Activated CD4-positive, alpha-beta T cell treated with anti-CD3 and anti-CD28 coated beads for 1 hour (primary cell): ENCODE measurements at places on chromosomes 6 and 20.

DNA sequence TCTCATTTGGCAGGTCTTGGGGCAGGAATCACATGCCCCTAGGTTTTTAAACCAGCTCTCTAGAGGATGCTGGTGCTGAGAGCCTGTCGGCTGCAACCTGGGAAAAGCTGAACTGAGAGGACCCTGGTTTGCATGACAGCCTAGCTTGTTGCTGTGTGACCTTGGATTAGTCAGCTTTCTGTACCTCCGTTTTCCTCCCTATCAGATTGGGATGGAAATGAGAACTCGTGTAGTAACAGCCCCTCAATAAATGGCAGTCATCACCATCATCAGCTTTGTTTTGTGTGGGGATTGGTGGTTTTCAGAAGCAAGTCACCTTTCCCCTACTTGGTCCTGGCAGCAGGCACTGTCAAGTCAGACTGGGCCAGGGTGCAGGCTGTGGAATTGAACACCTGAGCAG is 75.2 kb upstream of the MYL9 start:
- no peak for DNase-seq

- no peak for DNase-seq
Measured at GRCh38 chr6:33950472-33950881, 146.7 kb upstream of the MLN start.

GRCh38 chr6:90040931-90041330 is 146.7 kb downstream of the GJA10 start:
- DNase-seq = no peak

DNA sequence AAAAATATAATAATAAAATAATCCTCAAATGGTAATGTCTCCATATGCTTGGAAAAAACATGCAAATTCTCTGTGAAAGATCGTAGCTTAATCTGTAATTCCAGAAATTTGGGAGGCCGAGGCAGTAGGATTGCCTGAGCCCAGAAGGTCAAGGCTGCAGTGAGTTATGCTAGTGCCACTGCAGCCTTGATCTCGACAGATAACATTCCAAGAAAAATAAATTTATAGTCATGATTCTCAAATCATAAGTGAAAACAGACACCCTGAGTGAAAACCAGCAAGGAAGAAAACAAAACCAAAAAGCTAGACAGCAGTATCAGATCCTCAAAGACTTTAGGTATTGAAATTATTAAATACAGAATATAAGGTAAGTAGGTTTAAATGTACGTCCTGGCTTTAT is 3.8 kb upstream of the MUC21 start:
- DNase-seq = no peak

- DNase-seq = no peak
Measured at GRCh38 chr6:15493437-15494168, 169.2 kb downstream of the DTNBP1 start.

GRCh38 chr20:63402181-63402859 is 41.2 kb upstream of the CHRNA4 start:
- DNase-seq = no peak

- DNase-seq = no peak
Measured at GRCh38 chr6:44740566-44741120, 353.1 kb downstream of the CDC5L start.

DNA sequence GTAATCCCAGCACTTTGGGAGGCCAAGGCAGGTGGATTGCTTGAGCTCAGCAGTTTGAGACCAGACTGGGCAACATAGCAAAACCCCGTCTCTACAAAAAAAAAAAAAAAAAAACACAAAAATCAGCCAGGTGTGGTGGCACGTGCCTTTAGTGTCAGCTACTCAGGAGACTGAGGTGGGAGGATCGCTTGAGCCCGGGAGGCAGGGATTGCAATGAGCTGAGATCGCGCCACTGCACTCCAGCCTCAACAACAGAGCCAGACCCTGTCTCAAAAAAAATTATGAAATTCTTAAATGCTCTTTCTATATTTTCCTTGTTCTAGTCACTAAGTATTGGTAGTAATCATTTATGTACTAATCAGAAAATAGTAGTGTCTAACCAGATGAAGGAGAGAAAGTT is 30.6 kb downstream of the SYTL3 start:
- no peak for DNase-seq

- DNase-seq = no peak
Measured at GRCh38 chr6:37382994-37383765, 29.4 kb downstream of the RNF8 start.

DNA sequence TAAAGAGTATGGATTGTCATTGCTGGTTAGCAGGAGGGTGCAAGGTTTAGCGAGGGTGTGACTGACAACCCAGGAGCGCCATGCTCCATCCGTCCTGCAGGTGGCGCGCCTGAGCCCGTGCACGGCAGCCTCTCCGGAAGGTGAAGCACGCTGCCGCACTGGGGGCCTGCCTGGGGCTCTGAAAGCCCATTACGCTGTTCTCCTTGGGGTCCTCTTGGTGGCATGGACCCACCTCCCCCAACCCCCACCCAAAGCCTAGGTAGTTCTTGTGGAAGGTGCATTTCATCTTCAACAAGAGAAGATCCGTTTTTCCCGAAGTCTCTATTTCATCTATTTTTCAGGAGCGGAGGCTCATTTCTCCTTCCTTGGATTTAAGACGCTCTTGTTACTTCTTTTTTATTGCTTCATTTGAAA is 197.4 kb upstream of the KCNG1 start:
- peak; percentile 14 for DNase-seq

GRCh38 chr6:12595161-12595811 is 121.3 kb upstream of the PHACTR1 start:
- no peak for DNase-seq

GRCh38 chr6:6700407-6701270 is 112.1 kb downstream of the LY86 start:
- DNase-seq = no peak

GRCh38 chr20:16311756-16312155 is 261.5 kb downstream of the KIF16B start:
- no peak for DNase-seq

DNA sequence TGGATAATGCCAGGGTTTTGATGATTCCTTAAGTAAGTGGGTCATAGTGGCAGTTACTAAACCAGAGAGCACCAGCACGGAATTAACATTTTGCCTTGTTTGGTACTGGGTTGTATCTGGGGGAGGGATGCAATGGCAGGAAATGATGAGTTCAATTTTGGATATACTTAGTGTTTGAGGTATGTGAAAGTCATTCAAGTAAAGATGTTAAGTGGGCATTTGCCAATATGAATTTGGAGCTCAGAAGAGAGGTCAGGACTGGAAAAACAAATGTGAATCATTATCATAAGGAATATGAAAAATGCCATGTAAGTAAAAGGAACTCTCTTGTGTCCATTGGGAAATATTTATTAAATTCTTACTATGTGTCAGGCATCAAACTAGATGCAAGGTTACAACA is 6.2 kb downstream of the PXT1 start:
- no peak for DNase-seq

GRCh38 chr6:45076217-45076930 is 251.8 kb upstream of the RUNX2 start:
- DNase-seq = no peak

DNA sequence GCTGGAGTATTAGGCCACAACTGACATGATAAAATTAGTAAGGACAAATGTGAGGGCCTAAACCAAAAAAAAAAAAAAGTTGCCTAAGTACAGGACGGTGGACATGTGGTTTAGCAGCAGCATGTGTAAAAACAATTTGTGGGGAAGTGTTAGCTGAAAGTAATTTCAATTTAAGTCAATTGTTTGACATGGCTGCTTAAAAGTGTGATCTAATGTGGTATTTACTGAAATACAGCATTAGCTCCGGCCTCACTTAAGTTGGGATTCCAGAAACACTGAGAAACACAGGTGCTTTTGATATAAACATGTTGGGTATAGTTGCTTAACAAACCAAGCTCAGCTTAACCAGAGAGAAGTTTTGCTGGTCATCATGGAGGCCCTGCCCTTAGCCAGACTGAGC is 119.7 kb downstream of the FYN start:
- DNase-seq = no peak

DNA sequence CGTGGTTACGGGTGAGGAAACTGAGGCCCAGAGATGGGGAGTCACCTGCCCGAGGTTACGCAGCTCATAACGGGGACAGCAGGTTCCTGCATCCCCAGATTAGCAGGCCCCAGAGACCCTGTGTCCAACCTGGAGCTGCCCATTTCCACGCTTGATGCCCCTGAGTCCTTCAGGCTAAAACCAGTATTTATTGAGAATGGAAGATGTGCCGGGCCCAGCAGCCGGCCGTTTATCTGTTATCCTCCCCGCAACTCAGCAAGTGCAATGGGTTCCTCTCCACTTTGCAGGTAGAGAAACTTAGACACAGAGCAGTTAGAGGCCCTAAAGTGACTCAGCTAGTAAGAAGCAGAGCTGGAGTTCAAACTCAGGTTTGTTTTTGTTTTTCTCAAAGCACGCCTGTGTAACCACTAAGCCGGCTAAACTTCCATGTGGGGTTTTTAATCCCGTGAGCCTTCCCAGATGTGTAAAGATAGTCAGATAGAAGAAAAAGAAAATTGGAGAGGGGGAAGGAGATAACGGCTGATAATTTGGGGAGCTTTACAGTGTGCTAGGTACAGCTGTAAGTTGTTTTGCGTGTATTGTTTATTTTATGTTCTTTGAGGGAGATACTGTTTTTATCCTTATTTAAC is 775 bp downstream of the PFDN4 start:
- no peak for DNase-seq

DNA sequence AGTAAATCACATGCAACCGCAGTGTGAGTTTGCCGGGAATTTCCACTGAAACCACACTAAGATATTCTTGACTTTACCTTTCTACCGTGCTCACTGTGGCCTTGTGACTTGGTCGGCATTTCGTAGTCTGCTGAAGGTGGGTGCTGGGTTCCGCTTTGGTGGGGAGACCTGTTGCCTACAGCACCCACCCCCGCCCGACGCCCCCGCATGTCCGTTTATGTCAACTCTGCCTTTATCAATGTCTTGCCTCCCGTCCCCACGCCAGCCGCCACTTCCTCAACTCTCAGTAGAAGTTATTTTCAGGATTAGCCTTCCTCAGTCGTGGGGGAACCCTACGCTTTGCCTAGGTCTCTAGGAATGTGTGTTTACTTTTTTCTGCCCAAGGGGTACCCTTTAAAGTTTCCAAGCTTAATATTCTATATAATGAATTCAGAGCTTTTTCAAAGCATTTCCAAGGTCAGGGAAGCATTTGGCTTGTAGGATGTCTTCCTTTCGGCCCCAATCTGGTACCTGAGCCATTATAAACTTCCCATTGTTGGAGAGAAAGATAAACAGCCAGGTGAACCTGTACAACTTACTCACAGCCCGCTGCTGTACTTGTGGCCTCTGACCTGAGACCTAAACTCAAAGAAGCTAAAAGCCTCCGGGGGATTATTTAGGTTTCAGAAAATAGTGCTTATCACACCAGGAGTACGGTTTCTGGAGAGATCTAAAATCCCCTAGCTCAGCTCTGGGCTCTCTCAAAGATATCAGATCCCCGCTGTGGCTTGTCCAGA is 54.2 kb downstream of the TBC1D7 start:
- DNase-seq = peak; percentile 33

DNA sequence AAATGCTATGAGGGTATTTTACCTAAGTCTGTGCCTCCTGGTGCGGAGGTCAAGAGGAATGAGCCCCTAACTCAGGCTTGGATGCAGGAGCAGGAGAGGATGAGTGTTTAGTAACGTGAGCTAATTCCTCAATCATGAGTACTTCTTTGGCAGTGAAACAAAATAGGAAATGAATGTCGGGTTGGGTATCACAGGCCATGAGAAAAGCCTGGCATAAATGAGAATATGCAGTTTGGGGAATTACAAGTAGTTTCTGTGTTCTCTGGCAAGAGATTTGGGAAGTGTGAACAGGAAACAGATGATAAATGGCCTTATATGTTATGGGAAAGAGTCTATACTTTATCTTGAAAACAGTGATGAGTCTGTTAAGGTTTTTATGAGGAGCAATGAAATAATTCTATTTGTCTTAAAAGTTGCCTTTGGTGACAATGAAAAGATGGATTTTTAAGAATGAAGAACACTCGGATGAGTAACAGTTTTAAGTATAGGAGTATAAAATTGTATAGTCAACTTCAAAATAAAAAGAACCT is 59.0 kb upstream of the RNF146 start:
- DNase-seq = no peak

- no peak for DNase-seq
Measured at GRCh38 chr20:41131594-41132387, 5.6 kb upstream of the PLCG1 start.

GRCh38 chr6:116314878-116315277 is 35.1 kb upstream of the TSPYL1 start:
- DNase-seq = no peak

GRCh38 chr6:154404791-154405400 is 48.3 kb upstream of the IPCEF1 start:
- no peak for DNase-seq

- DNase-seq = no peak
Measured at GRCh38 chr6:40492187-40492586, 95.0 kb downstream of the LRFN2 start.

GRCh38 chr20:58402305-58402704 is 13.3 kb downstream of the VAPB start:
- DNase-seq = no peak

GRCh38 chr6:56407883-56408410 is 160.6 kb upstream of the COL21A1 start:
- no peak for DNase-seq

DNA sequence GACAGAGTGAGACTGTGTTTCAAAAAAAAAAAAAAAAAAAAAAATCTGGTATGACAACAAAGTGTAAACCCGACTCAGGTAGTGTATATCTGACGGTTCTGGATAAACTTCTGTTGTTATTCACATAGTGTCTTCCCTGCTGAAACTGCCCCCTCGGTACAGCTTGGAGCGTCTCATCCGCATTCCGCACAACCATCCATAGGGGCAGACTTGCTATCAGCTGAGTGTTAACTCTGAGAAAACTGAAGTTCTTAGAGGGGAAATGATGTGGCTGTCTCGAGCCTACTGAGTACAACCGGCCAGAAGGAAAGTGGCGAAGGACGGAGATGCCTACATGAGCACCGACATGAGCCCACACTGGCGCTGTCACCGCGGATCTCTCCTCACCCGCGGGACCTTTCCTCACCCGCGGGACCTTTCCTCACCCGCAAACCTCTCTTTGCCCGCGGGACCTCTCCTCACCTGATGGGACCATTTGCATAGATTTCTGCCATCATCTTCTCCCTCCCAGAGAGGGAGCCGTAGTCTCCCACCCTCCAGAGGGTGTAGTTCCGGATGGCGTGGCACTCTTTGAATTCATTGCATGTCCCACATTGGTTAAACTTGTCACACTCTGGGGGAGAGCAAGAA is 9.8 kb downstream of the CTSZ start:
- no peak for DNase-seq
